ENCODE measurements at places on chromosomes 7 and 10.

DNA sequence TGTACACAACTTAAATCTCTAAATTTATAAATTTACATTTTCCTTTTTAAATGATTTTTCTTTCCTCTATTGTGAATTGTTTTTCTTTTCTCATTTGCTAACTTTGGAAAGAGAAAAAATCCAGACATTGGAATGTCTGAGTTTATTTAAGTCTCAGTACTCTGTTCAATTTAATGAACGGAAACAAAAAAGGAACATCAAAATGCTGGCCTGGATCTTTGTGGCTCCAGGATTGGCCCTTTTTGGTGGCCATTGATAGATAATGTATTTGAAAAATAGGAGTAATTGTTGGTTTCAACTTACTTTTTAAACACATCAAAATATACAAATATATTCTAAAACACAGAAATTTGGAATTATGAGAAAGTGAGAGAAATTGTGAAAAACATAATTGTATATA lies 336.0 kb downstream of the SUGCT start:
- DNase-seq, result no peak

- no peak for DNase-seq
Observed at GRCh38 chr7:157964521-157964920, 623.1 kb downstream of the PTPRN2 start.

- no peak for DNase-seq
Observed at GRCh38 chr10:22697800-22698199, 16.6 kb downstream of the PIP4K2A start.

GRCh38 chr7:97873606-97874005 lies 1.4 kb upstream of the ASNS start:
- DNase-seq, result no peak

GRCh38 chr10:77562742-77563141 lies 74.9 kb downstream of the KCNMA1 start:
- no peak for DNase-seq

DNA sequence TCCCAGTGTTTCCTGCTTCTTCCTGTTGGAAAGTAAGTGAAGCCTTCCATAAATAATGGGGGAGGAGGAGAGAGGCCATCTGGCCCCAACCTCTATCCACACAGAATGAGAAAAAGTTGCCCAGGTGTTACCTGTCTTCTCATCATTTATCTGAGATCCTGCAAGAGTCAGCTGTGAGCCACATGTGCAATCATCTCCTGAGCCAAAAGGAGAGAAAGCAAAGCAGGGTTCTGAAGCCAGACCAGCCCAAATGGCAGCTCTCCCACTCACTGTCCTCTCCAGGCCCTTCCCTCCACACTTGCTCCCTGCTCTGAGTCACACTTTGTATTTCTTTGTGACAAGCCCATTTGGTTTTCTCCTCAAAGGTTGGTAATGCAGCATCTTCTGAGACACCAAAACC lies 65.9 kb downstream of the FAM204A start:
- DNase-seq, result no peak

DNA sequence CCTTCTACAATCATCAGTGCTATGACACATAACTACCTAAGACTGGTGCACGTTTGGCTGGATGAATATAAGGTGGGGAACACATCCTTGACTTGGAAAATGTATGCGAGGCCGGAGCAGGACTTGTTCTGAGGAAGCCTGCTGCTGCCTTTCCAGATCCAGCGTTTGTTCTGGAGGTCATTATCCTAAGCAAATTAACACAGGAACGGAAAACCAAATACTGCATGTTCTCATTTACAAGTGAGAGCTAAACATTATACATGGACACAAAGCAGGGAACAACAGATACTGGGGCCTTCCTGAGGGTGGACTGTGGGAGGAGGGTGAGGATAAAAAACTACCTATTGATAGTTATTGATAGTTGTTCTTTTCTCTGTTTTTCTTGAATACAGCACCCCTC lies 10.8 kb upstream of the GALNT11 start:
- DNase-seq, result no peak

GRCh38 chr10:71757399-71757922 lies 15.9 kb downstream of the VSIR start:
- DNase-seq, result no peak

GRCh38 chr7:6446838-6447580 lies 745 bp downstream of the DAGLB start:
- peak; percentile 22 for DNase-seq

- no peak for DNase-seq
Observed at GRCh38 chr10:125030567-125031197, 88.8 kb downstream of the ZRANB1 start.

DNA sequence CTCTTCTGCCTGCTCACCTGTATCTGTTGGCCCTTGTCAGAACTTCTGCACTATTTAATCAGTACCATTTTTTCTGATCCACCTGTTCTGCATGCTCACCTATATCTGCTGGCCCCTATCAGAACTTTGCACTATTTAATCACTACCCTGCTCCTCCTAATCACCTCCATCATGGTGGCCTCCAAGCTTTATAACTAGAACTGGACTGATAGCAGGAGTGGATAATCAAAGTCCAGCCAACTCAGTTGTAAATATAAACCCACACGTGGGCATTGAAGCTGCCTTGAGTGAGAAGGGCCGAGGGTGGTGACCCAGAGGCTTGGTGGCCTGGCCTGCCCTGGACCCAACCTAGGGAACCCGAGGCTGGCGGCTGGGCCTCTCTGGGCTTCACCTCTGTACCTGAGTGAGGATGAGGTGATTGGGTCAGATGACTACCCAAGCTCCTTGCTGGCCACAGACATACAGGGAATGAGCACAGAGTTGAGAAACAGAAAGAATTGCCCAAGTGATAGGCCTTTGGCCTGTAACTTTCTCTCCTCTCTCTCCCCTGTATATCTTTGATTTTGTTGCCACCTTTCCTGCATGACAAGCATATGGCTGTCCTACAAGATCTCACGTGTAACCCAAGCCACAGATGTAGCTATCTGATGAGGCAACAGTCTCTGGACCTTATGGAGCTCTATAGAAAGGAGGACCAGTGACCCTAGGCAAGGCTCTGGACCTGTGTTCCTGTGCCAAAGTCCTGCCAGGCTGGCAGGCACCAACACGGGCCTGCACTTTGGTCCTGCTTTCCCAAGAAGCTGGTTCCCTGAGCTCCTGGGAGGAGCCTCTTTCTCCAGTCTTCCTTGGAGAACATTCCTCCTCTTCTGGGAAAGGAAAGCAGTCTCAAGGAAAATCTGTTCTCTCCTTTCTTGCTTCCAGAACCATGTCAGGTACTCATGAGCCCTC lies 23.4 kb upstream of the FAM3C start:
- DNase-seq, result no peak

DNA sequence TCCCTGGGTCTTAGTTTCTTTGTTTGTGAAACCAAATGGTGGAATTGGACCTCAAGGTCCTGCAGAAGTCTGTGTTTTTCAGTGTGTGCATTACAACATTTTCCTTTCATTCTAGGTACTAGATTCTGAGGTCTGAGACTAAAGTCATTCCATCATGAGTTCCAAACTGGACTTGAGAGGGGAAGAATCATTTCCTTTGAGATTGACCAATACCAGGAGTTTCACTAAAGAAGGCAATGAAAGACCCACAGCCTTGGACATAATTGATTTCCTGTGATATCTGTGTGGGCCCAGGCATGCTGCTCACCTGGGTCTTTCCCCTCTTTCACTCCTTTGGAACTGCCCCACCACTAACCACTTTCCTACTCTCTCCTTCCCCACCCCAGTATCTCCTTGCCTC lies 18.2 kb downstream of the TAS2R41 start:
- DNase-seq, result no peak

- DNase-seq, result no peak
Observed at GRCh38 chr10:11284291-11285085, 266.8 kb downstream of the CELF2 start.

DNA sequence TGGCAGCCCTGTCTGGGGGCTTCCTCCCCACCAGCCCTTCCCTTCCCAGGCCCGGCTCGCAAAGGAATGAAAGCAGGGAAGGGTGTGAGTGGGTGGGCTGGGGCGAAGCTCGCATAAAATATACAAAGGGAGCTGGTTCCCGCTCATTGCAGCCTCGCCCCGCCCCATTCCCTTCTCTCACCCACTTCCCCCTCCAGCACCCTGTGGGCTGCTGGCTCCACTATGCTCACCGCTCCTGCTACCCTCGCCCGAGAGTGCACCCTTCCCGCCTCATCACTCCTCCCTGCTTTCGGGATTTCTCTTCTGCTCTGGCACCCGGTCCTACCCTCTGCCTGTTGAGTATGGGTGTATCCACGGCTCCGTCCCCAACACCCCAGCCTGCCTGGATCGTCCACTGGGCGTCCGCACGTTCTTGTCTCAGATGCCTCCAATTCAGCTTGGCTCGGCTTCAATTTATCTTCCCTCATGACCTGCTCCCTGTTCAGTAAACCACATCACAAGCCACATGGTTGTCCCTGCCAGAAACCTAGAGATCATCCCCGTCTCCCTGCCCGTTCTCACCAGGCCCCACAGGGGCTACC lies 14.4 kb upstream of the TTYH3 start:
- DNase-seq, result no peak

GRCh38 chr10:80694930-80695329 lies 157.2 kb downstream of the SH2D4B start:
- no peak for DNase-seq

DNA sequence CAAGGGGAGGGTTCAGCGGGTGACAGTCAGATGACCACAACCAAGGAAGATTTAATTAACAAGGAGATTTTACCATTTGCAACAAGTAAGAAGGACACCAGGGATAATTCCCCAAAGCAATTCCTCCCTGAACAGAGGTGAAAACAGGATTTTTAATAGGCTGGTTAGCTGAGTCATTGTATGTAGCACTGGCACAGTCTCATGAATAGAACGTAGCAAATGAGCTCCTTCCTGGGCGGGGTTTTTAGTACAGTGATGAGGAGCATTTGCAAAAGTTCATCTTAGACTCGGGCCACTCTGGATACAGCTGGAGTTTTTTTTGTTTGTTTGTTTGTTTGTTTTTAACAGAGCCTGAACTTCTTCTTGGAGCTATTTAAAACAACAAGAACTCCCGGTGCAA lies 39.0 kb downstream of the TAC1 start:
- DNase-seq, result no peak

GRCh38 chr7:33262476-33262875 lies 133.1 kb downstream of the BBS9 start:
- DNase-seq, result no peak

- peak; percentile 22 for DNase-seq
Observed at GRCh38 chr7:142880876-142881505, 4.6 kb downstream of the TRPV6 start.

GRCh38 chr10:13939391-13939790 lies 352.6 kb downstream of the PRPF18 start:
- no peak for DNase-seq

DNA sequence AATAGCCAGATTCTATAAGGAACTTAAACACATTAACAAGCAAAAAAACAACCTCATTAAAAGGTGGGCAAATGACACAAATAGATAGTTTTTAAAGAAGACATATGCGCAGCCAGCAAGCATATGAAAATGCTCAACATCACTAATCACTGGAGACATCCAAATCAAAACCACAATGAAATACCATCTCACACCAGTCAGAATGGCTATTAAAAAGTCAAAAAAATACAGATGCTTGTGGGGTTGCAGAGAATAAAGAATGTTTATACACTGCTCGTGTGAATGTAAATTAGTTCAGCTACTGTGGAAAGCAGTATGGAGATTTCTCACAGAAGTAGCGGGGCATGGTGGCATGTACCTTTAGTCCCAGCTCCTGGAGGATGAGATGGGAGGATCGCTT lies 164.0 kb downstream of the CHRM2 start:
- DNase-seq, result no peak

- no peak for DNase-seq
Observed at GRCh38 chr7:150363370-150363769, 5.3 kb upstream of the REPIN1 start.

DNA sequence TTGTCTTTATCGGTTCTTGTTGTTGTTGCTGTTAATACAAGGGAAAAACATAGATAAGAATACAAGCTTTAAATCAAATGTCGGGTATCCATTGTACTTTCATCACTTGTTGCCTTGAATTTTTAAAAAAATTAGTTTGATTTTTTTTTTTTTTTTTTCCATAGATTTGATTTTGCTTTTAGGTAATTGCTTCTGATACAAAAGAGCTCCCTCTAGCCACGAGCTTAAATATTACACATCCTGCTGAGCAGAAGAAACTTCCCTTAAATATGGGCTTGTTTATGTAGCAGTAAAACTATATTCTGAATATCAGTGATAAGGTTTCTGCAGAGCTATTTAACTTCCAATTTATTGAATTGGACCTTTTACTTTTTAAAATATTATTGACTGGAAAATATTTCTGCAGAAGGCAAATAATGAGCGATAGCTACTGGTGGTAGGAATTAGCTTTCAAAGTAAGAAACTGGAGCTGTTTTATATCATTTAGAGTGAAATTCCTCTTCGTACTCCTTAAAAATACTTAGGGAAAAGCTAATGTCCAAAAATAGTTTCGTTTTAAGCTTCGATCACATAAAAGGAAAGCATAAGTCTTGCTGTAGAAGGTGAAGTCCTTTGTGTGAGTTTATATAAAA lies 216.9 kb downstream of the POLR1F start:
- no peak for DNase-seq

Data from T-helper 2 cell treated with Interferon-gamma antibody and Interleukin-4, amounts not matched to agents 5 μg/mL and 100 μg/mL, for 36 hours (primary cell).